ENCODE measurements at places on chromosomes 3 and 15.

DNA sequence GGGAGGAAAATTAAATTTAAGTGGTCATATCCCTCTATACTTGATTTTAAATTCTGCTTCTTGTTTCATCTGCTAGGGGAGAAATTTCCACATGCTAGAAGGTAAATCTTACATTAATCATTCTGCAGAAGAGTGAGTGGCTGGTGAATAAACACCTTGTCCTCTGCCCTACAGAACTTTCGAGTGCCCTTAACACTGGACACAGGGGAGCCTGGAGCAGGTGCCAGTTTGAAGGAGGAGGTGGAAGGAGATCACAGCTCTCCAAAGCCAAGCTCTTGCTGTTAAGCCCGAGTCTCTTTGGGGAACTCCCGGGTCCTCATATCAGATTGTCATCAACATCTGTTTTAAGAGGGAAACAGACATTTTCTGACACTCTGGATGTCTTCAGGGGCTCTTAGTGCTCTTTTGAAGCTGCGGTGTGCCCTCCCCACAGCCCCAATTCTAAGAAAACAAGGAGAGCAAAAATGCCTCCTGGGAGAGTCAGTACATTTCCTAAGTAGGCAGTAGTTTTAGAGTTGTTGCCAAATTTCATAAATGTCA lies 31.3 kb downstream of the LAMP3 start:
- DNase-seq = no peak

DNA sequence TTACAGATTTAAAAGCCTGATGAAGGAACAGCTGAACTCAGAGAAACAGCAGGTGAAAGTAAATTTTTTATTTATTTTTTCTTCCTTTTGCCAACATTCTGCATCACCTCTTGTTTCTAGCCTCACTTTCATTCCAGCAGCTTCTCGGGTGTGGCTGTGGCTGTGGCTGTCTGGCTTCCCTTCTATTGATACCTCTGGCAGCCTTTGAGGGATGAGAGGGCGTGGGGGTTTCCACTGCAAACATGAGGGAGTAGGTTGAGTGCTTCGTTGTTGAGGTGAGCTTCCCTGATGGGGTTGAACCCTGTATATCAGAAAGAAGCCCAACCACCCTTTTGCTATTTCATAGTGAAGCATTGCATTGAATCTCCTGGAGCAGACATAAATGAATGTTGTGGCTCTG lies 6.2 kb upstream of the TMC3 start:
- no peak for DNase-seq

DNA sequence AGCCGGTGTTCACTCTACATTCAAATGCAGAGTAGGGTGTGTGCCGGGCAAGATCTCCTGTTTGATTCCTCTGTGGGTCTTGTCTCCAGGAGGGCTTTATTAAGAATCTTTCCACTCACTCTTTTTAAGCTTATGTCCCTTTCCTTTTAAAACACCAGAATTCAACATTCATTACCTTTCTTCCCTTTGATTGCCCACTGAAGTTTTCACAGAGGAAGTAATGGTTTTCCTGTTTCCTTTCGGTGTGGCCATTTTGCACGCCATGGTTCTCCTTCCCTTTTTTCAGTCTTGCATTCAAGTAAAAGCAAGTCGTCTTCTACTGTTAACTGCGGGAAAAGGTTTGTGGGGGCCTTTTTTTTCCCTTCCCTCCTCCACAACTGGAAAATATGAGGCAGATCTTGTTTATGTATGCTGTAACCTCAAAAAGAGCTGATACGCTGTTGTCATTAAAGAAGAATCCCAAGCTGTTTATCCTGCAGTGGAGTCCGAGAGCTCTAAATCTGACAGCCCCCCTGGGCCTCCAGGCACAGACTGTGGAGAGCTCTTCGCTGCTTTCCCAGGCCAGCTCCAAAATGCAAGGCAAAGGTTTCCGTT lies 40.5 kb downstream of the FILIP1L start:
- DNase-seq = peak; percentile 17

DNA sequence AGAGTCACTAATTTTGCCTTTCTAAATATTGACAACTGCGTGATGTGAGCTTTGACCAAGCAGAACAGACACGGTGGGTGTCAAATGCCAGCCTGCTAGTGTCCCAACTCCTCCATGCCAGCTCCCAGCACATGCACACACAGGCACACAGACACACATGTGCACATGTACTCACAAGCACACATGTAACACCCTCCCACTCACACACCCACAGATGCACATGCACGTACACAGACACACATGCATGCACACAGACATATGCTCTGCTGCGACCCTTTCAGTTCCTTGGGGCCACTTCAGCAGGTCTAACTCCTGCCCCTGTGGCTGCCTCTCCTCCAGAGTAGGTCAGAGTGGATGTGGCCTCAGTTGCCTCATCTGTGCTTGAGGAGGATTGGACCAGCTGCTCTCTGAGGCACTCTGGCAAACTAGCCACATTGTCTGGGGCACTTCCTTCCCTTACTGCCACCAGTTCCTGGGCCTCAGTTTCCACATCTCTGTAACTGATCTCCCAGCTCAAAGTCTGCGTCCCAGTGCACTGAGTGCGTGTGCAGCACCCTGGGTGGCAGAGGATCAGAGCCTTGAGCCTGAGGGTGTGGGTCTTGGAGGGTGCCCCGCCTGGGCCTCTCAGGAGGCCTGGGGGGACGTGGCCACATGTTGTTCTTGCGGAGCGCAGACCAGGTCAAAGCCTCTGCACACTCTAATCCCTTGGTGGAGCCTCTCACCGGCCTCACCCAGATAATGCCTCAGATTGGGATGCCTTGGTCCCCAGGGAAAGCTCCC lies 55.0 kb upstream of the PRR23E start:
- no peak for DNase-seq

- no peak for DNase-seq
These were observed 73.2 kb upstream of the ARL6 start for GRCh38 chr3:97691354-97691753.

- no peak for DNase-seq
These were observed 212.2 kb downstream of the LPP start for GRCh38 chr3:188365988-188366698.

GRCh38 chr15:29054171-29055045 lies 168.6 kb downstream of the APBA2 start:
- no peak for DNase-seq

DNA sequence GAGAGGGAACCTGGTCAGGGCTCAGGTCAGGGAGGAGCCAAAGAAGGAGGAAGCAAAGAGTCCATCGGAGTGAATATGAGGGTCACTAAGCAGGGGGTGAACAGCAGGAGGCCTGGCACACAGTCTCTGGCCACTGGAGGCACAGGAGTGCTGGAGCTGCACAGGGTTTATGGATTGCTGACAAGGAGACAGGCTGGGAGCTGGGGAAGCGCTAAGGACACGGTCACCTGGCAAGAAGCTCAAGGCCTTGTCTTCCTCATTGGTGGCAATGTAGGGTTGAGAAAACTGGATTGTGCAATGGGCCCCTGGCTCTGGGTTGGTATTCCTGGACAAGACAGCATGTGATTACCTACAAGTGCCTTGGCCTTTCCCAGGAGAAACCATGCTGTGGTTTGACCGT lies 5.8 kb upstream of the CAMP start:
- no peak for DNase-seq

DNA sequence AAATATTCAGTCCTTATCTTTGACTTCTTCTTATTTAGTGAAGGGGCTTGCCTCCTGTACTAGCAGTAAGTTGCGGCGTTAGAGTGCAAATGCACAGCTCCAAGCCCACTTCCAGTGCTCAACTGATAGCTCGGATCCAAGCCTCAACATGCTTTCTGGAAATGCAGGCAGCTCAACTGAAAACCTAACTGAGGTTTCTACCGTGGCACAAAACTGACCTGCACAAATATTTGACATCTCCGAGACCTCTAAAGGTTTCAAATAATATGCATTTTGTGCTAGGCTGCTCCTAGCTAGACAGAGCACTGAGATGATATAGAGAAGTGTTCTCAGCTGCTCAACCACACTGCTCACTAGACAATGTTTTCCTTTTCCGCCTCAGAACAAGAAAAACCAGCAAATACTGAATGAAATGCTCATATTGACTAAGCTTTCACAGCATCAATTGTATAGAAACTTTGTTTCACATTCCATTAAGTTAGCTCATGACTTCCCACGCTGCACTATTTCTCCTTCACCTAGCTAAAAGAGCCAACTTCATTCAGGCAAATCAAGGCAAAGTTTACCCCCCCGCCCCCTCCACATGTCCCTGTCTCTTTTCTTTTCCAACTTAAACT lies 822 bp downstream of the ZNF385D start:
- no peak for DNase-seq

DNA sequence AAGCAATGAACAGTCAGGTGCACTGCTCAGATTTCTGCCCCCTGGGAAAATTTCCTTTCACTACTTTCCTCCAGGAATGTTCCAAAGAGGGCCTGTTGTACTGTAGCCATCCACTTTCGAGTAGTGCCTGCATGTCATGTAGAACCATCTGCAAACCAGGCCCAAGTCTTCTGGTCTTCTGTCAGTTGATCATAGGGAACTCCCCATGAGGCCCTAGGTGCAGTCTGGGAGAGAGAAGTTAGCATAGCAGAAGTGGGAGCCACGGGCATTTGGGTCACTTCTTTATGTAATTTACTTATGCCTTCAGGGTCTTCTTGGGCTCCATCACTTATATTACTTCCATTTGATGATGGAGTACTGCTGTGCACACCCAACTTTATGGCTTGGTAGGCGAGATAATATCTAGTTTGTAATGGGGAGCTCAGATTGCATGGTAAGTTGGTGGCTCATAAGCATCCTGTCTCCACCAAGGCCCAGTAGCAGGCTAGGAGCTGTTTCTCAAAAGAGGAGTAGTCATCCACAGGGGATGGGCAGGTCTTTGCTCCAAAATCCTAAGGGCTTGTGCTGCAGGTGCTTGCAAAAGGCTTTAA lies 151.4 kb downstream of the NFKBIZ start:
- no peak for DNase-seq

DNA sequence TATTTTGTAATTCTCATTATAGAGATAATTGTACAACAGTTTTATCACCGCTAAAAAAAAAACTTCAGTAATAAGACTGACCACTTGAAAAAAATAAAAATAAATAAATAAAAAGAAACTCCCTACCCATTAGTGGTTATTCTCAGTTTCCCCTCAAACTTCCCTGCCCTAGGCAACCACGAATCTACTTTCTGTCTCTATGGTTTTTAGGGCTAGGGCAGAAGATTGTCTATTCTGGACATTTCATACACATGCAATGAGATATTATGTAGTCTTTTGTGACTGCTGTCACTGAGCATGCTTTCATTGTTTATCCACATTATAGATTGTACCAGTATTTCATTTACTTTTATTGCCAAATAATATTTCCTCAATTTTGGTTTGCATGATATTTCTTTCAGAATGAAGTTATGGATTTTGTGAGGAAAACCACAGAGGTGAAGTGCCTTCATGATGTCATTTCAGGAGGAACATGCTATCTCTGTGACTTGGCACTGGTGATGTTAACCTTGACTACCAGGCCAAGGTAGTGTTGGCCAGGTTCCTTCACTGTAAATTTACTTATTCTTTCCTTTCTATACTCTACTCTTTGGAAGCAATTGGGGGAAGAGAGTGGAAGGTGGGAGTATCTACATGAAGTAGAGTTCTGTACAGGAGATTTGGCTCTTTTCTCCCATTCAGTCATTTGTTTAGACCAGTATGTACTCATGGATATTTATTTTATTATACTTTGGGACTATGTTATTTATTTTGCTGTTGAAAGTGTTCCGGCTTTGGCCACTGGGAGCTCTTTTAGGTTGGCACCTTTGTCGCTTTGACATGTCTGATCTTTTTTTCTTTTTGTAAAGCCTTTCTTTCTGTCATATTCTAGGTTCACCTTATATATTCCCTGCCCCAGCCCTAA lies 86.3 kb downstream of the GMPS start:
- no peak for DNase-seq

DNA sequence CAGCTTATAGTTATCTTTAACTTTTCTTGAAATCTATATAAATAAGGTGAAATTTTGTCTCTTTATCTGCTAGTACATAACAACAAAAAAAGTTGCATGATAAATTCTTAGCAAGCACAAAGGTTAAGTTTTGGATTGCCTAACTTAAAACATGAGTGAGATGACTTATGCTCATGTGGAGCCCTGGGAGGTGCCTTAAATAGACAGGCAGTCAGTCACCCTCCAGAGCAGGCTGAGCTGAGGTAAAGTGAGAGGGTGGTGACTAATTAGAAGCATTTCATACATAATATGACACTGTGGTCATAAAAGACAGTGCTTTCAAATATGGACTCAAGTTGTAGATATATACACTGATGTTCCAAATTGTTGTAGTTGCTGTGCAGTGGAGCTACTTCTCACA lies 14.6 kb upstream of the MME start:
- no peak for DNase-seq

- no peak for DNase-seq
These were observed 88.3 kb upstream of the MYRIP start for GRCh38 chr3:39721076-39721475.

GRCh38 chr3:20822251-20822650 lies 636.2 kb upstream of the SGO1 start:
- DNase-seq = no peak

DNA sequence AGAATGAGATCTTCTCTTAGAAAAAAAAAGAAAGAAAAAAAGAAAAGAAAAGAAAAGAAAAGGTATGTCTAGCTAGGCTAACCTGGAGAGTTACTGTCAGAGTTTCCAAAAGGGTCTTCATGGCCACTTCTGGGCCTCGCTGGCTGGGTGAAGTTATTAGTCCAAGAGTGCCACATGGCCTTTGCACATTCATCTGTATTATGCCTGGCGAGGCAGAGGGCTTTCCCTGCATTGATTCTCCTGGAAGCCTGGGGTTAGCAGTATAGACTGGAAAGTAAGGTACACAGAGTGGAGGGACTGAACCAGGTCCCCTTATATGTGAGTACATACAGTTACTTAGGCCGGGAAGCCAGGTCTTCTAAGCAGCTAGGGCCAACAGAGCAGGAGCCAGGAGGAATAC lies 54.8 kb upstream of the CGNL1 start:
- DNase-seq = no peak

DNA sequence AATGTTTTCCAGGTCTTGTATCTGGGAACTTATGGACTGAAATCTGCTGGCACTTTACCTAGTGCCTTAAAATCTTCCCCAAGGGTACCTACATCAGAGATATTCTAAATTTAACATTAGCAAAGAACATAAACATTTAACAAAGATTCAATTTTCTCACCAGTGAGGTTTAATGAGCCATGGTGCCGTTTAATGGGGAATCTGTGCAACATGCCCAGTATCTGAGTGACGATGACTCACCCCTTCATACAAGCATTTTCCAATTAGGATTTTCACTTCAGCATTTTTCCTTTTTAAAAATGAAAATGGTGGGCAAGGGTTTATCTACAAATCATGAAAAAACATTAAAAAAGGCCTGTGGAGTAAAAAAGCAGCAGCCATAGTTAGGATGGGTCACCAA lies 189.4 kb downstream of the SLC9A9 start:
- no peak for DNase-seq

GRCh38 chr3:99875581-99875928 lies 57.9 kb downstream of the CMSS1 start:
- DNase-seq = no peak

GRCh38 chr3:186920301-186920700 lies 10.0 kb upstream of the ST6GAL1 start:
- no peak for DNase-seq

DNA sequence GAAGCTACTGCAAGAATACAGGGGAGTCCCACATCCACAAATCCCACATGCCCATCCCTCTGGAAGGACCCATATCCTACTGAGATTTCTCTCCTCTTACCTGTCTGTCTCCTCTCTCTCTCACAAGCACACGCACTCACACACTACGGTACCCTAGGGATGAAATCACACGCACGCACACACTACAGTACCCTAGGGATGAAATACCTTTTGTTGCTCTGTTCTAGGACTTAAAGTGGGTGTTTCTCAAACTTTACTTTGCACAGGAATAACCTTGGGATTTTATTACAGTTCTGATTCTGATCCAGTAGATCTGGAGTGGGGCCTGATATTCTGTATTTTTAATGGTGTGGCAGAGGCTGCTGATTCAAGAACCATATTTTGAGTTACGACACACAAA lies 622.2 kb upstream of the ZNF385D start:
- DNase-seq = no peak
